ENCODE measurements at places on chromosomes 1 and 21.

DNA sequence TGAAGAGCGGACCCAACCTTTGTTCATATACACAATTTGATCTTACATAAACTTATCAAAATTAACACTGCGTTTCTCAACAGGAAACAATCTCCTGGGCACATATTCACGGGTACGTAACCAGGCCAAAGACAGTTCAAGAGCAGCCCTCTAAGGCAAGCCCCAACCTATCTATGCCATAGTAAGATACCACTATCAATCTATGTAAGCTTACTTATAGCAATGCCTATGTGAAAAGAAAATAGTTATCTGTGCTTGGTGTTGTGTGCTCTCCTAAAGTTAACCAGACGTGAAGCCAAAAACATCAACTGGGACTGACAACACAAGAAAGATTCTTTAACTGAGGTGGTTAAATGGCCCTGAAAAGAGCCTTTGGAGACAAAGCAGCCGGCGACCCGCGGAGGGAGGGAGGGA, 49.4 kb upstream of the BOLA1 start:
- no peak for DNase-seq

- DNase-seq: no peak
Measured at GRCh38 chr1:18175051-18175450, 67.5 kb downstream of the IGSF21 start.

- peak; percentile 16 for DNase-seq
Measured at GRCh38 chr1:236281198-236281653, 532 bp downstream of the ERO1B start.

DNA sequence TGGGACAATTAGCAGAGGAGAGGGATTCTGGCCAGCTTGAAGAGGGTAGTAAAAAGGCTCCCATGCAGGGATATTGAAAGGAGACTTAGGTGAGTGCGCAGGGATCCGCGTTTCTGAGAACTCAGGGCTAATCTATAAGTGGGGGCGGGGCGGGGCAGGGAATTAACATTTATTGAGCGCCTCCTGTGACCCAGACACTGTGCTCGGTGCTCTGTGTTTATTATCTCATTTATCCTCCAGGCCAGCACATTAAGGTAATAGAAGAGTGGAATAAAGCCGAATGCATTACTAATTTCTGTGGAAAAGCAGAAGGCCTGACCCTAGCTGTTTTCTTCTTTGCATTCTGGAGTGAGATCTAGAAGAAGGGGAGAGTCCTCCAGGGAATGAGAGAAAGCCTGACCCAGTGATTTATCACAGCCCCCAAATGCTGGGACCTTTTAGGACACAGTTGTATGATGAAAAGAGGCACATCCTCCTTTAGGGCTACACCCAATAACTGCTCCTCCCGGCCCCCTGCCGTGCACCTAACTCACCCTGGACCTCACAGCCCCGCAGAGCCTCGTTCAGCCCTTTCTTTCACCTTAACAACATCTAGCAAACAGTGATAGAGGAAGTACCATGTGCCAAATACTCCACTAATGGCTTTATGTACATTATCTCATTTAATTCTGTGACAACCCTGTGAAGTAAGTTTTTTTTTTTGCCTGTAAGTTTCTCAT, 317.6 kb downstream of the PBX1 start:
- DNase-seq: no peak

GRCh38 chr1:228810878-228811711, 75.8 kb downstream of the RHOU start:
- DNase-seq: no peak

- no peak for DNase-seq
Measured at GRCh38 chr1:232428786-232429530, 201.0 kb downstream of the SIPA1L2 start.

- DNase-seq: no peak
Measured at GRCh38 chr1:1092894-1093609, 18.9 kb upstream of the RNF223 start.

- DNase-seq: no peak
Measured at GRCh38 chr1:192513697-192514096, 61.9 kb upstream of the RGS1 start.

Measured in neural crest cell (in vitro differentiated cells).